ENCODE measurements at places on chromosomes 2 and 18. TPM values are rescaled to one million over a fixed set of nuclear protein-coding genes. Genes with fewer than 3 reads are reported as not detected.

- H3K4me3 ChIP-seq = no peak overlapping the region
- H3K36me3 ChIP-seq = no peaks in the 10 kb centered on the region
- no peak overlapping the region for H3K27ac ChIP-seq
- H3K4me1 ChIP-seq = peaks cover 8% of the 10 kb centered on the region
- no peak for DNase-seq
- H3K27me3 ChIP-seq = no peaks in the 10 kb centered on the region
These were observed 47.8 kb downstream of the PHLPP1 start for GRCh38 chr18:62763101-62763521.

GRCh38 chr2:203242518-203242917 lies 3.7 kb downstream of the CYP20A1 start:
- no peak overlapping the region for H3K4me3 ChIP-seq
- H3K27ac ChIP-seq = no peak overlapping the region
- H3K27me3 ChIP-seq = no peaks in the 10 kb centered on the region
- no peak for DNase-seq
- H3K36me3 ChIP-seq = peaks cover 47% of the 10 kb centered on the region

- no peaks in the 10 kb centered on the region for H3K27me3 ChIP-seq
- H3K4me1 ChIP-seq = peaks cover 40% of the 10 kb centered on the region
- no peak overlapping the region for H3K27ac ChIP-seq
- no peak for DNase-seq
- peak overlapping the region; percentile 56 for H3K4me3 ChIP-seq
- H3K36me3 ChIP-seq = peaks cover 13% of the 10 kb centered on the region
These were observed 113.5 kb downstream of the NDUFA10 start for GRCh38 chr2:239911641-239912071.

DNA sequence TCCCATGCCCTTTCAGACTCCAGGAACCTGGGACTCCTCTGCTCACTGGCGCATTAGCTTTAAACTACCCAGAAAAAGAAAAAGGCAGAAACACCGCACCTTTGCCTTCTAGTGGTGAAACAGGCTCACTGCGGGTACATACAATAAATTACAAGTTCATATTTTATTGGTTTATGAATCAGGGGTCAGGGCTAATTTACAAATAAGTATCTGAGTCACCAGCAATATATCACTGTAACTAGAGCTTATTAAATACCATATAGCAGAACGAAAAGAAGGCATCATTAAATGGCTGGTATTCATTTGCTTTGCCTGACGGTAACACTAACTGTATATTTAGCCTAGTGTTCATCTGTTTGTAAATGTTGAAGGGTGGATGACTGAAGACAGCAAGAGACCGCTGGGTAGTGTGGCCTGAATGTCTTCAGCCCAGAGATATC lies 26.9 kb upstream of the DTNB start:
- H3K4me1 ChIP-seq = peaks cover 2% of the 10 kb centered on the region
- no peaks in the 10 kb centered on the region for H3K27me3 ChIP-seq
- no peak overlapping the region for H3K4me3 ChIP-seq
- H3K36me3 ChIP-seq = no peaks in the 10 kb centered on the region
- peak; percentile 41 for DNase-seq
- no peak overlapping the region for H3K27ac ChIP-seq

- H3K4me1 ChIP-seq = no peaks in the 10 kb centered on the region
- H3K36me3 ChIP-seq = no peaks in the 10 kb centered on the region
- peaks cover 10% of the 10 kb centered on the region for H3K27me3 ChIP-seq
- no peak overlapping the region for H3K4me3 ChIP-seq
- DNase-seq = no peak
These were observed 39.6 kb upstream of the SCN1A start for GRCh38 chr2:166167449-166167848.

DNA sequence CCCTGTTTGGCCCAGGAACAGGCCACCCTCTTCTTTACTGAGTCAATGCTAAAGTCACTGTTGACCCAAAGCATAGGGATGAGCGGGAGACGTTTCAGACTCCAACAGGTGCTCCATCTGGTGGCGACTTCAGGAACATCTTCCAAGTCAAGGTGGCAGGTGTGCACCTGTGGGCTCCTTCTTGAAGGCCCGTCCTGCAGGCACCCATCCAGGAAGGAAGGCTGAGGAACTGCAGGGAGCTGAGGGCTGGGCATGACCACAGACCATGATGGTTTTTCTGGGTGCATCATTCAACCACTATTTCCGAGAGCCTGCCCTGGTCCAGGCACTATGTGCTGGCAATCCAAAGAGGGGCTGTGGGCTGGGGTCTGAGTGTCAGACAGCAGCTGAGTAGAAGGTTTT lies 142.8 kb downstream of the NDUFA10 start:
- H3K4me3 ChIP-seq = no peak overlapping the region
- no peak overlapping the region for H3K27ac ChIP-seq
- peaks cover 17% of the 10 kb centered on the region for H3K27me3 ChIP-seq
- DNase-seq = peak; percentile 68

WDR12 gene
- 51.4 TPM for total RNA-seq

UGT1A10 gene
- total RNA-seq = not detected

PLB1 gene
- total RNA-seq = 1.1 TPM
